ENCODE measurements at places on chromosomes 6 and 20.

DNA sequence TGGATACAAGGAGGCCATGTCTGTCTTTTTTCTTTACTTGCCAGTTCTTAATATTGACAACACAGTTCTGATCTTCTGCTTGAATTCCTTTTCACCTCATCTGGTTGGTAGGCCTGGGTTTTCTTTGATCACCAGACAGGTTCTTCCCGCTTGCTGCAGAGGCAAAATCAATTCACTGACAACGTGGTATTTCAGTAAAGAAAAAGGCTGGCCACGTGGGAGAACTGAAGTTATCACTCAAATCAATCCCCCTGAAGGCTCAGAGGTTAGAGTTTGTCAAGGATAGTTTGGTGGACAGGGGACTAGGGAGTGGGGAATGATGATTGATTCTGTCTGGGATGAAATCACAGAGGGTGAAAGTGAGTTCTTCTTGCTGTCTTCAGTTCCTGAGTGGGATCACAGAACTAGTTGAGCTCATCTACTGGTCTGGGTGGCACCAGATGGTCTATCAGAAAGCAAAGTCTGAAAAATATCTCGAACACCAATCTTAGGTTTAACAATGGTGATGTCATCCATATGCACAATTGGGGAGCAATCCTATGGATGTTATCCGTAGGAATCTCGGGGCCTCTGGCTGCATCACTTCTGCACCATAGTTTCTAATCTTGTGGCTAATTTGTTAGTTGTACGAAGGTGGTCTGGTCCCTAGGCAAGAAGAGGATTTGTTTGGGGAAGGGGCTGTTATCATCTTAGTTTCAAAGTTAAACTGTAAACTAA lies 37.3 kb upstream of the OLIG3 start:
- DNase-seq, result no peak

DNA sequence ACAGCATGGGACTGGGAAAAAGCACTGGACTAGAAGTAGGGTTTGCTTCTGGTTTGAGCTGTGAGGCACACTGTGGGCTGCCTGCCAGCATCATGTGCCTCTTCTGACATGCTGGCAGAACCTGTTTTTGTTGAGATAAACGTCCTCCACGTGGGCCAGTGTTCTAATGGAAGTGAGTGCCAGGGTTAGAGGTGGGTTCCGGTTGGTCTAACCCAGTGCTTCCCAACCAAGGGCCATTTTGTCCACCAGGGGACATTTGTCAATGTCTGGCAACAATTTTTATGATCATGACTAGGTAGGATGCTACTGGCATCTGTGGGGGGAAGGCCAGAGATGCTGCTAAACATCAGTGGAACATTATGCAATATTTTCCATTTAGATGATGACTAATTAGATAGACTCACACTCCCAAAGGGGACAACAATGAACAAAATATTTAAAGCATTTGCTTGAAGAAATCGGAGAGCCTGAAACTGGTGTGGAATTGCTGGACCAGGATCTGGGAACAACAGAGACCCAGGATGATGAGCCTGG lies 7.8 kb upstream of the APMAP start:
- peak; percentile 97 for DNase-seq

DNA sequence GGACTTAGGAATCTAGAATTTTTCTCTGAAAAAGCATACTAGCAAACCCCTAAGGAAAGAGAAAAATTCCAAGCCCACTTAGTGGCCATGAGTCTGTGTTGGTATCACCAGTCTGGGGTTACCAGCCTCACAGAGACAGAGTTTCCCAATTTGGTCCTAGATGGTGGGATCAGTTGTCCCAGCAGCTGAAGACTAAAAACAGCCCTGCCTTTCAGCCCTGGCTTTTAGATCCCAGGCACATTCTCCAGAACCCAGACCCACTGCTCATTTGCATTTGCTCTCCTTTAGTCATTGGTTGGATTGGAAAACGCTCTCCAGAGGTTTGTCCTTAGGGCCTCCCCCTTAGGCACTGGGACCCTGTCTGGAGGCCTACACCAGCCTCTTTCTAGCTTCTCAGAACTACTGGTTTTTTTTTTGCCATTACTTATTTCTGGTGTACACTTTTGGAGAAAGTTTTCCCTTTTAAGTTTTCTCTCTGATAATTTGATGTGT lies 39.1 kb upstream of the FOXO3 start:
- DNase-seq, result no peak

- no peak for DNase-seq
These were observed 41.4 kb downstream of the MCM8 start for GRCh38 chr20:5991623-5992441.

DNA sequence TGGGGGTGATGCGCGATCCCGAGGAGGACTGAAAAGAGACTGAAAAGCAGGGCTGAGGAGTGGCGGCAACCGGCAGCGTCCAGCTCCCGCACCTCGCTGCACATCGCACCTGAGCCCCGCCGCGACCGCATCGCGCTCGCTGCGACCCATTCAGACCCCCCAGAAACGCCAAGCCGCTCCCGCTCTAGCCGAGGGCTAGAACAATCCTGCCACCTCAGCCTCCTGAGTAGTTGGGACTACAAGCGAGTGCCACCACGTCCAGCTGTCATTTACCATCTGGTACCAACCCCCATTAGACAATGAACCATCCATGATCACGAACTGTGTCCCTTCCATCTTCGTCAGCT lies 33.2 kb downstream of the HLA-A start:
- no peak for DNase-seq

DNA sequence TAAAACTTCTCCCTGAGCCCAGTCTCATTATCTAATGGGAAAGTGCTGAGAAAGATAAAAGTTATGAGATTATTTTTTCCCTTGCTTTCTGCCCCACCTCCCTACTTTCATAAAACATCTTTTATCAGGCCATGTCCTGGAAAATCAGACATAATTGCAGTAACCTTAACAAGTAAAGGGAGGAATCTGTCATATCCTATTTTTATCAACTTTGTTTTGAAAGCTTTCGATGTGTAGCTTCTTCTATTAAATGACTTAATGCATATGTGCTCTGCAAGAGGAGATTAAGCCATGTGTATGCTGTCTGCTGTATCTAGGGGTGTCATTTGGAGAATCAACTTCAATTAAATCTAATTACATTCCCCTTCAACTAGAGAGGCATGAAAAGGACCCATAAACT lies 408.9 kb downstream of the CBLN4 start:
- no peak for DNase-seq

DNA sequence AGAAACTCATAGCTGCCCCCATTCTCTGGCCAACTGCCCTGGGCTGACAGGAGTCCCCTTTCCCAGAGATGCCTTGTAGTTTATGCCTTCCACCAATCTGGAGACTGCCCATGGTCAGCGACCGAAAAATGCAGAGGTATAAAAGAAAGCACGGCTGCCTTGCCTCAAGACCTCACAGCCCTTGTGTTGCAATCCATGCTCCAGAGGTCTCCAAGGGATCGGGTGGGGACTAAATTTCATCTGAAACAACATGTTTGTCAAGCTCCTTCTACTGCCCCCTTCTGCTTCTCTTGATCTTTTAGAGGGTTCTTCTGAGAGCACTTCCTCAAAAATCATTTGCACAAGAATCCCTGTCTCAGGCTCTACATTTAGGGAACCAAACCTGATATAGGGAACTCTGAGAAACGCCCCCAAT lies 128.8 kb downstream of the PLCB1 start:
- DNase-seq, result no peak

- peak; percentile 38 for DNase-seq
These were observed 26.2 kb downstream of the CTCFL start for GRCh38 chr20:57498425-57499400.

- peak; percentile 64 for DNase-seq
These were observed 1.1 kb upstream of the CD109 start for GRCh38 chr6:73694711-73695411.

- DNase-seq, result peak; percentile 91
These were observed 11.0 kb downstream of the TBPL1 start for GRCh38 chr6:133964052-133964451.

GRCh38 chr20:63043348-63044203 lies 36.8 kb upstream of the BHLHE23 start:
- no peak for DNase-seq

GRCh38 chr6:170206851-170207431 lies 83.9 kb downstream of the DLL1 start:
- no peak for DNase-seq

DNA sequence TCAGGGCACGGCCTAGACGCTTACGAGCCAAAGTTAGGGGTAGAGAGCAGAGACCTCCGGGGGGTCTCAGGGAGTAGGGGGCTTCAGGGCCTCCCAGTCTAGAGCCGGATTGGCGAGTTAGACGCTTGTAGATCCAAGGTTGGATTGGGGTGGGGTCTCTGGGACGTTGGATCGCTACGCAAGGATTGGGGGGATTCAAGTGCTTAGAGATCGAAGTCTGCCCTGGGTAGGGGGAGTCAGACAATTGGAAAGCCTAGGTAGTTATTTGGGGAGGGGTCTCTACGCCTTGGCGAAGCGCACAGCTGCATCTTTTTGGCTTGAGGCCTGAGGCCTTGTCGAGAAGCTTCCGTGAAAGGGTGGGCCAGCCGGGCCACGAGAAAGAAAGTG lies 469 bp downstream of the STX16 start:
- DNase-seq, result no peak

DNA sequence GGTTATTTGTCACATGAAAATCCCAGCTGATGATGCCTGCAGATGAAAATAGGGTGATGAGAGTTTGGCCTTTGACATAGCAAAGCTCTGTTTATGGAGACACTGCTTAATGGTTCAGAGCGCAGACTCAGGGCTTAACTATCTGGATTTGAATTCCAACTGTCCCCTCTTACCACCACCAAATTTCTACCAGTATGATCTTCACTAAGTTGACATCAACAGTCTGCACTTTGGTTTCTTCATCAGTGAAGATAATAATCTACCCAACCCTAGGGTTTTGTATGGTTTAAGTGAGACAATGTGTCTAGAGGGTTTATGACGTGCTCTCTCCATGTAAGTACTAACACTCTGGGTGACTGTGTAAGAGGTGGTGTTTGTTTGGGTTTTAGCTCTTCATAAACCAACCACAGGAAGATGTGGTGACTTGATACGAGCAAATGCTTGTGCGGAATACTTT lies 151.4 kb upstream of the TNFAIP3 start:
- DNase-seq, result no peak

GRCh38 chr6:133499662-133500061 lies 258.5 kb downstream of the EYA4 start:
- no peak for DNase-seq

DNA sequence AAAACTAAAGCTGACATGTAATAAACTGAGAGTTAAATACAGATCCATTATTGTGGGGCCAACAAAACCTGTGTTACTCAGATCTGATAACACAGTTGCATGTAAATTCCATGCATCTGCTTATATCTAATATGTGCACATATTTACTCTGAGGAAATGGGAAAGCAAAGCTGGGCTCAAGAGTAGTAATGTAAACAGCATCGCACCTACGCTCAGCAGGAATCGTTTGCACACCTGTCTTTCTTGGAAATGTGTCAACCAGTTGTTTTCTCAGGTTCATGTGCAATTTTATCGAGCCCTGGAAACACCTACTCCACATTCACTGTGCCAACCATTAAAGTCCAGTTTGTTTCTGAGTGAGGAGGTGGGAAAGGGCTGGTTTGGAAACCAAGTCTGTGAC lies 80.3 kb upstream of the CNKSR3 start:
- no peak for DNase-seq

DNA sequence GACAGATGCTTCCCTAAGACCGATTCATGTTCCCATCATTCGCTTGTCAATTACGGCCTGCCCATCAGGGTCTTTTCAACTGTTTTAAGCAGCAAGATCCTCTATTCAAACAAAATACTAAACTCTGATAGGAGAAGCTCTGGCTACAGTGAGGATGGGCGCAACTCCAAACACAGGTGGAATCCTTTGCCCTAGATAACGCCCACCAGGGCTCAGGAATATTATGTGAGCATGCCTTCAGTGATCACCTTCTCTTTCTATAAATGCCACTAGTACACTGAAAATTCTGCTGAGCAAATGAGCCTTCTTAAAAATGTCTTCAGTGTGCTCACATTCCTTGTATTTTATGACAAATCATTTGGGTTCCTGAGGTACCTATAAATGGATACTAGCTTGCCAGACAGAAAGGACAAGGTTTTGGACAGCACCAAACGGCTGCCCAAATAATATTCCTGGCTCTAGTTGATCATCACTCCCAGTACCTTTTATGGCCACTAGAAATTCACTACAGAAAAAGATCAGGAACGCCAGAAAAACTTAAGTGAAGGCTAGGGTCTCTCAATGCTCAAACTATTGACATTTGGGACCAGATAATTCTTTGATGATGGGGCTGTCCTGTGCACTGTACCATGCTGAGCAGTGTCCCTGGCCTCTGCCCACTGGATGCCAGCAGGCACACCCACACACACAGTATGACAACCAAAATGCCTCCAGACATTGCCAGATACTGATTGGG lies 13.1 kb downstream of the ZNF217 start:
- no peak for DNase-seq

DNA sequence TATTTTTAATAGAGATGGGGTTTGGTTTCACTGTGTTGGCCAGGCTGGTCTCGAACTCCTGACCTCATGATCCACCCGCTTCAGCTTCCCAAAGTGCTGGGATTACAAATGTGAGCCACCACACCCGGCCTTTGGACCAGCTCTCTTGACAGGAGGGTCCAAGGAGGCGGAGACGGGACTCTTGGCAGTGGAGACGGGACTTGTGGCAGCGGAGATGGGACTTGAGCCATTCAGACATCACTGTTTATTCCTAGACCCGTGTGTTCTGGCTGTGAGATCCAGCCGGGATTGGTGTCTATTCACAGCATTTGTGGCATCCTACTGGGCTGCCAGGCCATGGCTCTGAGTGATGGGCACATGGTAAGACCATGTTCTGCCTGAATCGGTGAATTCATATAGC lies 25.6 kb downstream of the PRPF6 start:
- DNase-seq, result no peak

DNA sequence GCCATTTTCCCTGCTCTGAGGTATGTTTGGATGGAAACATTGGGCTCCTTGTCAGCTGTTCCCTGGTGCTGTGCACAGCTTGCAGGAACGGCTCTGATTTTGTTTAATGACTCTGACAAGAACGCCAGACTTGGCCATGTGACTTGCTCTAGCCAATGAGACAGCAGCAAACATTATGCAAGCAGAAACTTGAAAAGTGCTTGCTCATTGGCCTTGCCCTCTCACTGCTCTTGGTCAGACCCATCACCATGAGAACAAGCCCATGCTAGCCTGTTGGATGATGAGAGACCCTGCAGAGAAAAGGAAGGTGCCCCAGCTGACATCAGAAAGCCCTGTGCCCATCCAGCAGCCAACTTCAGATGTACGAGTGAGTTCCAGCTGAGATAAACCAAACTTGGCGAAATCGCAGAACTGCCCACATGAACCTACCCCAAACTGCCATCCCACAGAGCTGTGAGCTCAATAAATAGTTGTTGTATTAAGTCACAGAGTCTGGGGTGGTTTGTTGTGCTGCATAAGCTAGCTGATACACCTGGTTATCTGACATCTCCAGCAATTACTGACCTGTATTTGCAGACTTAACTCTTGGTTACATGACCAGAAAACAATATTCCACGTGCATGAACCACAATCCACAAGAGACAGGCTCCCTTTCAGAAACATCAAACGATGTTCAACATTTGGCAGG lies 96.9 kb downstream of the JPH2 start:
- peak; percentile 94 for DNase-seq

GRCh38 chr20:54345821-54346220 lies 129.6 kb upstream of the DOK5 start:
- no peak for DNase-seq
